PC-3 (cell line): ENCODE measurements at places on chromosomes 5 and 9. TPM values are rescaled to one million over a fixed set of nuclear protein-coding genes. Genes with fewer than 3 reads are reported as not detected.

DNA sequence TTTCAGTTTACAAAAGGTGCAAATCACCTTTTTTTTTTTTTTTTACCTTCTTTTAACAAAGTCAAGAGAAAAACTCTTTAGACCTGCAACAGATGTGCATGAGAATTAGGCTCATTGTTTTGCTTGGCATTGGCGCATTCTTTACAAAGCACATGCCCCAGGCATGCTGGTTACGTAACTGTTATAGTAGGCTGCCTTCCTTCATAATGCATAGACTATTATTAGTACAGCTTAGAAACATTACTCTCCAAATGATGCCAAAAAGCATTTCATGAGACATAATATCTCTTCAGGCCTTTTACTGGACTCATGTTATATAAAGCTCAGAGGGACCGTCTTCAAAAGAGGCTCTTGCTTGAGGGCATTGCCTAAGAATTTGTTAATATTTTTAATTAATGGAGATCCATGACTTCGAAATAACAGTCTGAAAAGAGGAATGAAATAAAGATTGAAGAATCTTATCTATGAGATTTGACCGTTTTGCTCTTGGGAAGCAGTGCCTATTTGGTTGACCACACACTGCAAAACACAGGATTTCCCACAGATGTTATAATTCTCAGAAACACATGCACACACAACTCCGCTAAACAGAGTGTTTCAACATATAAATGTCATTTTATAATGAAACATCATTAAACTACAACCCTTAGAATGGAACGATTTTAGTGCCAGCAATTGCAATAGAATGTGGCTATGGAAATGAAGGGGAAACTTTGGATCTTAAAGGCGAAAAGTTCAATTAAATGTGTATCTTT, 478.7 kb downstream of the PRR16 start:
- DNase-seq = no peak
- no peaks in the 10 kb centered on the region for H3K4me1 ChIP-seq
- no peaks in the 10 kb centered on the region for H3K27me3 ChIP-seq
- no peak overlapping the region for H3K27ac ChIP-seq
- no peak overlapping the region for H3K4me3 ChIP-seq

GRCh38 chr9:131709771-131710431, 30.0 kb downstream of the RAPGEF1 start:
- no peaks in the 10 kb centered on the region for H3K36me3 ChIP-seq
- no peaks in the 10 kb centered on the region for H3K27me3 ChIP-seq
- no peak overlapping the region for H3K4me3 ChIP-seq
- H3K27ac ChIP-seq = no peak overlapping the region
- no peak for DNase-seq
- H3K4me1 ChIP-seq = peaks cover 32% of the 10 kb centered on the region

RAB14 gene
- total RNA-seq = 13.8 and 14.9 TPM in 2 replicates

DNA sequence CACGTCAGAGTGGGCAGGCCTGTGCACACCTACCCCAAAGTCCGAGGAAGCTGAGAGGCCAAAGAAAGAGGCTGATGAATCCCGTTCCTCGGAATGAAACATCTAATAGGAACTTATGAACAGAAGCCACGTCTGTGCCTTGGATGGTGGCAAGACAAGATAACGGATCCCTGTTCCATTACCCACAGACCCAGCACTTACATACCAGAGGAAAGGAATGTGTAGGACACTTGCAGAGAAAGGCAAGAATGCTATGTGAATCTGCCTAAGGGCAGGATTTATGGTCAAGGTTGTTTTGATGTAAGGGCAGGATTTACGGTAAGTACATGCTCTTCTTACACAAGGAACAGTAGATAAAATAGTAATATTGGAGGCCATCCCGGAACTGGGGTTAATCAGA, 93.2 kb downstream of the WDR41 start:
- no peak for DNase-seq
- no peak overlapping the region for H3K27ac ChIP-seq
- no peaks in the 10 kb centered on the region for H3K27me3 ChIP-seq
- no peak overlapping the region for H3K4me3 ChIP-seq

NUTM2G gene
- total RNA-seq = not detected in 2 replicates

DNA sequence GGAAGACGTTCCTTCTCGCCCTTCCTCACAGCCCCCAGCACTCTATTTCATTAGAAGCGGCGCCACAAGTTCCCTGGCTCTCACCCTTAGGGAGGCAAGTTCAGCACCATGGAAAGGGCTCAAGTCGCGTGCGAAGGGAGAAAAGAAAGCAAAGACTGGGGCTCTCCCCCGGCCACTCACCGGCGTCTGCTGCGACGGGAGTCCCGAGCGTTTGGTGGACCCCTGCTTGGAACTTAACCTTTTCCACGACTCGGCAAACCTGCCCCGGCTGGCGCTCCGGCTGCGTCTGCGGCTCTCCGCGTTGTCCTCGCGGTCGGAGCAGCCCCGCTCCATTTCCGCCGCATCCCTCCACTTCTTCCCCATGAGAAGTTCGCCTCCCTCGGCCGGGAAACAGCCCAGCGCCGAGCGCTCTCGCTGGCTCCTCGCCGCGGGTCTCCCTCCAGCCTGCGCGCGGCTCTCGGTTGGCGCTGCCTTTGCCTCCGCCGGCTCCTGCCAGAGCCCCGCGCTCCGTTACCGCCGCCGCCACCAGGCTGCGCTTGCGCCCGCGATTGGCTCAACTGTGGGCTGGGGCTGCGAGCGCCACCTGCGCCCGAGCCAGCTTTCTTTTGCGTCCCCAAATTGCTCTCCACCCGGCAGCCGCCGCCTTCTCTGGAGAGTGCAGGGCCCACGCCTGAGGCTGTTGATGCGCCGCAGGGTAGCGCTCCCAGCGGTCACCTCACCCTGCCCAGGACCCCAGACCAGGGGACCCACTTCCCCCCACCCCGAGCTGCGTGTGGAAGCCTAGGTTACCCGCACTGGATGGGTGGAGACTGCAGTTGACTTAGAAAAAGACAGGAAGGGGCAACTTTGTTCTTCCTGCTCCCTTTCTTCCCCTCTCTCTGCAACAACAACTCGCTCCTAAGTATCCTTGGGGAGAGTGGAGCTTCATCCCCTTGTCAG, 321.6 kb downstream of the CEMIP2 start:
- peak; percentile 38 for DNase-seq
- H3K27ac ChIP-seq = no peak overlapping the region
- peaks cover 38% of the 10 kb centered on the region for H3K27me3 ChIP-seq

OR1Q1 gene
- total RNA-seq = not detected in 2 replicates

PLPP7 gene
- 0.98 TPM in 1 of 2 replicates, not detected in the other for total RNA-seq

DNA sequence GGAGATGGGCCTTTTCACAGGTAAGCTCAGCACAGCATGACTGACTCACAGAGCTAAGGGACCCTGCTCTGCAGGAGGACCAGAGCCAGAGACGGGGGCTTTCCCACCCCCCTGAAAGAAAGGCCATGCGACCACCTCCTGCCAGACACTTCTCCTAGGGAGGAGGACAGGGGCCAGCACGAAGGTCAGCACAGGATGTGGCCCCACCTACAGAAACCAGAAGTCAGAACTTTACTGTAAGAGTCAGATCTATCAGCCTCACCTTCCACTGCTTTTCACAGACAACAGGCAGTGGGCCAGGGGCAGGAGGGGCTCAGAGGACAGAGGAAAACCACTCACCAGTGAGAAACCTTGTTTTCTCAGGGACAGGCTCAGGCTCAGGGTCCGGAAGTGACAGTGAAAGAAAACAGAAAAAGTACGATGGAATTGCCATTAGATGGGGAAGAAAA, 37.9 kb downstream of the CCNJL start:
- H3K4me1 ChIP-seq = no peaks in the 10 kb centered on the region
- no peaks in the 10 kb centered on the region for H3K27me3 ChIP-seq
- DNase-seq = no peak
- no peaks in the 10 kb centered on the region for H3K36me3 ChIP-seq

DNA sequence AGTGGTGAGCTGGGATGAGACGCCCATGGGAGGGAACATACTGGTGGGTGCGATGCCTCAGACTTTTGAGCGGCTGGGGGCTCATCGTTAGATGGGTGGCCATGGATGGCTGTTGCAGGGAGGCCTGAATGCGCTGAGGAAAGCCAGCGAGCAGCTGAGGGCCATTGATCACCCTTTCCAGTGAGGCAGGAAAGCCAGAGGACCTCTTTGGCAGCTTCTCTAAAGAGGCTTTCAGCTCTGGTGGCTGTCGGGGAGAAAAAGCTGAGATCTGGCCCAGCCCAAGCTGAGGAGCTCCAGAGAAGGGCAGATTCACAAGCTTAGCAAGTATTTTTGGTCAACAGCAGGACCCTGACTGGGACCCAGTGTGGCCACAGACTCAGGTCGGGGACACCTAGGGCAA, 13.3 kb upstream of the VAV2 start:
- H3K4me3 ChIP-seq = no peak overlapping the region
- no peaks in the 10 kb centered on the region for H3K4me1 ChIP-seq
- H3K36me3 ChIP-seq = no peaks in the 10 kb centered on the region
- no peak for DNase-seq

GARIN3 gene
- total RNA-seq = not detected in 2 replicates

SPAAR gene
- total RNA-seq = 0.35 TPM in 1 of 2 replicates, not detected in the other

DNA sequence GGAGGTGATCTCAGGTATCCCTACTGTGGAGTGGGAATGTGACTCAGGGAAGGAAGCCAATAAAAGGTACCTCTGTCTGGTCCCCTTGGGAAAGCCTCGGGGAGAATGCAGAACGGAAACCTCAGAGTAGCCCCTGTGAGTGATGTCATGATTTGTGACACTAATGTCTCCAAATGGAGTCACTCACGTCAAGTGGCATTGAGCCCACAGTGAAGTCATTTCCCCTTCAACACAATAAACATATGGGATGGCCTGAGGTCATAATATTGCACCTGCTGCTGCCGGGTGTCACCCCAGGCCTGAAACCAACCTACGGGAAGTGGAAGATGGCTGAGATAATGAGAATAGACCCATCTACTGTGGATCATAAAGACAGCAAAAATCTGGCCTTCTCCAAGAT, 75.9 kb upstream of the GOLM1 start:
- H3K4me1 ChIP-seq = no peaks in the 10 kb centered on the region
- H3K27ac ChIP-seq = no peak overlapping the region
- no peaks in the 10 kb centered on the region for H3K36me3 ChIP-seq

DNA sequence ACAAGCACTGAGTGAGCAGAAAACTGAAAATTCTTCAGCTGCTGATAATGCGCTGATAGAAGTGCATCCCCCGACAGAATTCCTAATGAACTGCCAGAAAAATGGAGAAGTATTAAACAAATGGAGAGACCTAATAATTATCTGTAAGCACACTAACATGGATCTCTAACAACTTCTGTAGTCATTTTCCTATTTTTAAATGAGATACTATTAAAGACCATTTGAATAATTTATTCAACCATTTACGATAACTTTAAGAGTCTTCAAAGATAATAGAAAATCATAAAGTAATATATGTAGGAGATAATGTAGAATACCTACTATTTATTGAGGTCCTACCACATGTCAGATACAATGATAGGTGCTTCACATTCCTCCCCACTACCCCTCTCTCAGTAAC, 72.9 kb downstream of the EFNA5 start:
- no peak overlapping the region for H3K27ac ChIP-seq
- H3K36me3 ChIP-seq = no peaks in the 10 kb centered on the region
- H3K4me1 ChIP-seq = peaks cover 12% of the 10 kb centered on the region
- no peak for DNase-seq

- no peak for DNase-seq
- no peak overlapping the region for H3K4me3 ChIP-seq
- H3K27ac ChIP-seq = no peak overlapping the region
- peaks cover 75% of the 10 kb centered on the region for H3K4me1 ChIP-seq
- no peaks in the 10 kb centered on the region for H3K27me3 ChIP-seq
- peaks cover 7% of the 10 kb centered on the region for H3K36me3 ChIP-seq
Observed at GRCh38 chr5:14260637-14261036, 117.5 kb downstream of the TRIO start.

GRCh38 chr9:69380811-69381210, 55.8 kb downstream of the ENTREP1 start:
- DNase-seq = peak; percentile 29
- H3K36me3 ChIP-seq = no peaks in the 10 kb centered on the region
- H3K27me3 ChIP-seq = no peaks in the 10 kb centered on the region
- H3K4me1 ChIP-seq = peaks cover 39% of the 10 kb centered on the region
- no peak overlapping the region for H3K27ac ChIP-seq

GRCh38 chr9:130668659-130669058, 4.3 kb downstream of the PRDM12 start:
- H3K4me1 ChIP-seq = no peaks in the 10 kb centered on the region
- no peak overlapping the region for H3K4me3 ChIP-seq
- H3K27ac ChIP-seq = no peak overlapping the region
- peaks cover 27% of the 10 kb centered on the region for H3K27me3 ChIP-seq
- no peak for DNase-seq

GRK6 gene
- total RNA-seq = 69.9 and 88.8 TPM in 2 replicates

GRCh38 chr9:73327149-73327548, 175.5 kb downstream of the ANXA1 start:
- DNase-seq = no peak
- no peaks in the 10 kb centered on the region for H3K36me3 ChIP-seq
- no peak overlapping the region for H3K4me3 ChIP-seq
- no peak overlapping the region for H3K27ac ChIP-seq
- H3K27me3 ChIP-seq = peaks cover 7% of the 10 kb centered on the region; the same call in 1 of the 2 replicates

DNA sequence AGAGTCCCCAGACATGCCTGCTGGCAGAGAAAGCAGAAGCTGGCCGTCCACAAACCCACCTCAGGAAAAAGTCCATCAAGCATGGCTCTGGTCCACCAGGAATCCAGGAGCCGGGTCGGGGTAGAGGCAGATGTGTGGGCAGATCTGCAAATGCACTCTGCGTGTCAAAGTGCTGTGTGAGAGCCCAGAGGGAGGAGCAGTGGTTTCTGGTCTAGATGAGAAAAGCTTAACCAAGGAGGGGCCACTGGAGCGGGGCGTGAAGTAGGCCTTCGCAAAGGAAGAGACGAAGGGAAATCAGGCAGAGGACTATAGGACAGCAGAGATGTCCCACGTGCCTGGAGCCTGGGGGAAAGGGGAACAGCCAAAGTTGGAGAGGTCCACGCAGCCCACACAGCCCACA, 40.0 kb downstream of the TTLL11 start:
- H3K4me1 ChIP-seq = no peaks in the 10 kb centered on the region
- no peak overlapping the region for H3K4me3 ChIP-seq
- no peaks in the 10 kb centered on the region for H3K27me3 ChIP-seq
- H3K36me3 ChIP-seq = no peaks in the 10 kb centered on the region
- H3K27ac ChIP-seq = no peak overlapping the region

- DNase-seq = peak; percentile 6
- H3K27ac ChIP-seq = no peak overlapping the region
- peaks cover 10% of the 10 kb centered on the region for H3K4me1 ChIP-seq
- no peak overlapping the region for H3K4me3 ChIP-seq
- no peaks in the 10 kb centered on the region for H3K27me3 ChIP-seq
- H3K36me3 ChIP-seq = no peaks in the 10 kb centered on the region
Observed at GRCh38 chr9:129182625-129183494, 4.8 kb upstream of the IER5L start.

- no peak overlapping the region for H3K27ac ChIP-seq
- no peak overlapping the region for H3K4me3 ChIP-seq
- H3K4me1 ChIP-seq = no peaks in the 10 kb centered on the region
- DNase-seq = no peak
- no peaks in the 10 kb centered on the region for H3K27me3 ChIP-seq
Observed at GRCh38 chr5:155838394-155838793, 488.6 kb upstream of the SGCD start.

PCDHB13 gene
- total RNA-seq = 0.40 and 0.52 TPM in 2 replicates

TIMD4 gene
- not detected in 2 replicates for total RNA-seq

GRCh38 chr5:102049517-102049916, 246.6 kb downstream of the SLCO4C1 start:
- no peaks in the 10 kb centered on the region for H3K4me1 ChIP-seq
- H3K36me3 ChIP-seq = no peaks in the 10 kb centered on the region
- no peak overlapping the region for H3K4me3 ChIP-seq
